Lower leg skin (tissue), 4 donors: ENCODE measurements at places on chromosomes 4 and X. TPM values are rescaled to one million over a fixed set of nuclear protein-coding genes. Genes with fewer than 3 reads are reported as not detected.
A peak's percentile ranks its signal among the peaks of the same experiment; 100 is the strongest.

- no peak for DNase-seq
Observed at GRCh38 chr4:107845681-107846080, 20.9 kb downstream of the SGMS2 start.

DNA sequence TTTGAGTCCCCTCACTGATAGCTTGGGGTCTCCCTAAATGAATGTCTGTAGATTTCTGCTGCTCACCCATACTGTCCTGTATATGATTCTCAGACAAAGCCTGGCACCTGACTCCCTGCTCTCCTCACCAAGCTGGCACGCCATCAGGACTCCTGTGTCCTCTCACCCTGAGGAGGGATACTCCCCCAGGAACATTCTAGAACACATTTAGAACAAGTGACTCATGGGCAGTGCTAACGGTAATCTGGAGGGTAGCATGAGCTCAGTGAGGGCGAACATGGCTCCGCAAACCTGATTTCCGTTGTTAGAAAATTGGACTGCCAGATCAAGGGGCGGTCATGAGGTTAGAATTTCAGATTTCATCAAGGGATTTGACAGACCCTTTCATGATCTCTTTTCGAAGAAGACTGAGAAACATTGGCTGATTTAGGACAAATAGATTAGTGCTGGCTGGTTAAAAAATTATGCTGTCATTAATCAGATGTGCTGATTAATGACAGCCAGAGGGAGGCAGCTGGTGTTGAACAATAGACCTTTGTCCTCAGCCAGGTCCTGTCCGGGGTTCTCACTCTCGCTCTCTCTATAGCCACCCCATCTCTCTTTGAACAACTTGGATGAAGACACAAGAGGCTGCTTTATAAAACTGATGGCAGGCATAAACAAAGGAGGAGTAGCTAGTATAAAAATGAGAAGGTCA lies 244.3 kb downstream of the PTTG2 start:
- DNase-seq, result no peak

DNA sequence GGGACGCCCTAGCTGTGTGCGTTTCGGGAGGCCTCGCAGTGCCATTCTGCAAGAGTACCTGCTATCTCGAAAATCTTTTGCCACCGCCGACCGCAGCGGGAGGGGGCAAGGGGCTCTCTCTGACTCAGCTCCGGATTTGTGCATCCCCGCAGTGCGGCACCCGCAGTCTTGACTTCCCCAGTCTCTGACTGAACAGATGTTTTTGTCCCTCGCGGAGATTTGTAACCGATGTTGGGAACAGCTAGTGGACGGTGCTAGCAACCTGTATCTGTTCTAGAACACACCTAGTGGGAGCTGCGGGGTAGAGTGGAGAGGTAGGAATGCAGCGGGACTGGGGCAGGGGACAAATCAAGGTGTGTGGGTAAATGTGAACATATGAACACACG lies 17.2 kb downstream of the NKX6-1 start:
- DNase-seq, result no peak

DNA sequence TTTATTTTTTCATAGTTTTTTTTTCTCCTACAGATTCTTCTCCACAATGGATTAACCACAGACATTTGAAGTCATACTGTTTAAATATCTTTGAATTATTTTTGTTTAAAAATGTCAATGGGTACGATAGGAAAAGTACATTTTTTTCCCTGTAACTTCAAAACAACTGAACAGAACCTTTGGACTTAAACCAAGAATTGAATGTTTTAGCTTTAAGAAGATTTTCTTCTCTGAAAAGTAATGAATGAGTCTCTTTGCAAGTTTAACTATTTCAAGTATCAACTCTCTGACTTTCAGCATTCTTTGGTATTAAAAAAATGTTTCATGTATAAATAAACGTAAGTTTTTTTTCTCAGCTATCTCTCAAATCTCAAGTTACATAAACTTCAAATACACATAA lies 364.3 kb downstream of the FBXO8 start:
- DNase-seq, result no peak

GRCh38 chr4:165299399-165300060 lies 27.9 kb upstream of the MSMO1 start:
- DNase-seq, result no peak

- no peak for DNase-seq
Observed at GRCh38 chr4:3280466-3280865, 12.4 kb upstream of the RGS12 start.

- no peak for DNase-seq
Observed at GRCh38 chr4:22413471-22413870, 102.4 kb downstream of the ADGRA3 start.

- DNase-seq, result no peak
Observed at GRCh38 chr4:98518559-98519267, 139.7 kb downstream of the TSPAN5 start.

DNA sequence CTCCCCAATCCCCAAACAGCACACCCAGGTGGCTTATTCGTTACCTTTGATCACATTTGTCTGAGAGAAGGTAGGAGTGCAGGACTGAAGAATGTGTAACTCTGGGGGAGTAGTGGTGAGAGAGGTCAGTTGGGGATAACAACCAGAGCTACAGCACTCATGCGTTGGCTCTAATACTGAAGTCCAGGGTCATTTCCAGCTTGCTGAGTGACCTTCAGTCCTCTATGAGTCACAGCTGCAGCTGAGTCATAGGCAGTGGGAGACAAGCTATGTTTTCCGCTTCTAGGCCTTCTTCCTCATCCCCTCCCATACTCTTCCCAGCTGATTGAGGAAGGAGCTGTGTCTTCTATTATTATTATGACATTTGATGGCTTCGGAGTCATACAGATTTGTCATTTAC lies 31.6 kb upstream of the CT47C1 start:
- DNase-seq, result peak; percentile 43

- no peak for DNase-seq
Observed at GRCh38 chr4:2494992-2495391, 26.1 kb downstream of the RNF4 start.

DNA sequence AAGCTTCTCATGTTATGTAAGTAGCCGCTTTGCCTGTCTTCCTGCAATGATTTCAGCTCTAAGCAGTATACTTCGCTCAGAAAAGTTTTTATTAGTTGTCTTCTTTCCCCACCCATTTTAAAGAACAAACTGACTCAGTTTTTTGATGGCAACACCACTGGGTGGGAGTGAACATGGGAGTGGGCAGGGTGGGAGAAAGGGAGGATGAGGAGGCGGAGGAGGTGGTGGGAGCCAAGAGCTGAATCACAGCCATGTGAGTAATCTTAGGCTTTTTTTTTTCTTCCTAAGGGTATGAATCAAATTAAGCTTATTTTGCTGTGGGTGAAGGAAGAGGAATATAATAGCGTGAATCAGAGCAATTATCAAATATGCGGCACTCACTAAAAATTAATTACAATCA lies 574.3 kb upstream of the DIPK2B start:
- no peak for DNase-seq

DNA sequence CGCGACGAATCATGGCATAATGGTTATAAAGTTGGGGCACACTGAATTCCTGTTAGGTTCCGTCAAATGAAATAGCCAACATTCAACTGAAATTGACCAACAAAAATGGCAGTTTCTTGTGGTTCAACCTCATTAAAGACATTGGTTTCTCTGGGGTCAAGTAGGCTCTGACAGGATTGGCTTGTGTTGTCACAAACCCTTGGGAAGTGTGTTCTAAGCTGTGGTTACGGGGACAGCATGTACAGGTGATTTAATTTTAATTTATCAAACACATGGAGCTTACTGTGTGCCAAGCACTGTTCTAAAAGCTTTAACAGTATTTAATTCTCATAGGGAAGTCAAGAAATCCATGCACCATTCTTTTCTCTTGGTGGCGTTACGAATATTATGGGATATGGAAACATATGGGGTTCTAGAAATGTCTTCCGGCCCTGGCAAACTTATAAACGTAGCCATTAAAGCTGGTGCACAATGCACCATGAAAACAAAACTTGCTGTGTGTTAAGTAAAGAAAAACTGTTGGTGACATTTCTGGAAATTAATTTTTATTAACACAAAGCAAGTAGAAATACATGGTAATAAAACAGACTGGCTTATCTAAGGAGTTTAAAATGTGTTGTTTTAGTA lies 891 bp downstream of the XK start:
- DNase-seq, result no peak

GRCh38 chr4:75736862-75737261 lies 12.5 kb downstream of the USO1 start:
- no peak for DNase-seq

GRCh38 chr4:57363346-57363745 lies 253.2 kb upstream of the IGFBP7 start:
- DNase-seq, result no peak

Gene IQCM
- not detected for total RNA-seq

Gene TEC
- 7.2 TPM for total RNA-seq

Gene RAB40A
- total RNA-seq, result 0.13 TPM

Gene CTAG1B
- total RNA-seq, result not detected

Gene TMEM271
- 0.17 TPM for total RNA-seq

Gene AVPR2
- total RNA-seq, result 0.53 TPM

Gene MYOZ2
- not detected for total RNA-seq

Gene SLC4A4
- total RNA-seq, result 0.51 TPM

Gene SMR3B
- total RNA-seq, result not detected

Gene NDST4
- total RNA-seq, result not detected
